Naive thymus-derived CD8-positive, alpha-beta T cell (primary cell): ENCODE measurements at places on chromosomes 3 and 15. TPM values are rescaled to one million over a fixed set of nuclear protein-coding genes. Genes with fewer than 3 reads are reported as not detected.

- H3K27ac ChIP-seq, result no peak overlapping the region
- no peaks in the 10 kb centered on the region for H3K36me3 ChIP-seq
- H3K4me1 ChIP-seq, result no peaks in the 10 kb centered on the region
- DNase-seq, result no peak
Observed at GRCh38 chr3:150775001-150775599, 12.1 kb upstream of the SIAH2 start.

DNA sequence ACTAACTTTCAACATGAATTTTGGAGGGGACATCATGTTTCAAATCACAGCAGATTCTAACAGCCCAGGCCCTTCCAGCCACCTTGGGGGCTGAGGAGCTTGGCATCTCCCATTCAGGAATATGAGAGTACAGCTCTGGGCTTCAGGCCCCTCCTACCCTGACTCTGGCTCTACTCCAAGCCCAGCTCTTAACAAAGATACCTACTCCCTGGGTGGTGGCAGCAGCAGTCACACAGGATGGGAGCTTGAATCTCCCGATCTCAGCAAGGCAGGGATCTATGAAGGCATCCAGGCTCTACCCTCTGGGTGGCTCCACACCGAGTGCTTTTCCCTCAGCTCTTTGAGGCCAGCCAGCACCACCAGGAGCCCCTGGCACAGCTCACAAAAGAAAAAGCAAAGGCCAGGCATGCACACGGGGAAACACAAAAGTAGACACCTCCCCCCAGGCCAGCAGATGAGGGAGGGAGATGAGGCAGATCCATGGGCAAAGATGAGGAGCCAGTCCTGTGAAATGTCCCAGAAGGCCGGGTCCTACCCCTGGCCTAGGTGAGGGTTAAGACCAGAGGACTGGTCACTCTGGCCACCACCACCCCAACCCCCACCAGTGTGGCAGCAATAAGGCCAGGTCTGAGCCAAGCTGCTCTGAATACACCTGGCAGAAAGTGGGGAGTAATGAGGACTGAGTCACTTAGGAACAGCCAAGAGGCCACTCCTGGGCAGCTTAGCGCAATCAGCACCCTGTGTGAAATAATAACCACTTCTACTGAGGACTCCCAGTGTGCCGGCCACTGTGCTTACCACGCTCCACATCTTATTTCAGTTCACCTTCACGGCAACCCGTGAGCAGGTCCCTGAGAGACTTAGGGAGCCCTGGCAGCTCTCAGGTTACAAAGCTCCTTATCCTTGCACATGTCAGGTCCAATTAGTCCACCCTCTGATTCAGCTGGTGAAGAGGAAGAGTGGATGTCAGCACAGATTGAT, 24.3 kb downstream of the PLA2G4F start:
- no peak overlapping the region for H3K4me3 ChIP-seq
- H3K27ac ChIP-seq, result no peak overlapping the region
- H3K36me3 ChIP-seq, result no peaks in the 10 kb centered on the region
- no peak for DNase-seq

DNA sequence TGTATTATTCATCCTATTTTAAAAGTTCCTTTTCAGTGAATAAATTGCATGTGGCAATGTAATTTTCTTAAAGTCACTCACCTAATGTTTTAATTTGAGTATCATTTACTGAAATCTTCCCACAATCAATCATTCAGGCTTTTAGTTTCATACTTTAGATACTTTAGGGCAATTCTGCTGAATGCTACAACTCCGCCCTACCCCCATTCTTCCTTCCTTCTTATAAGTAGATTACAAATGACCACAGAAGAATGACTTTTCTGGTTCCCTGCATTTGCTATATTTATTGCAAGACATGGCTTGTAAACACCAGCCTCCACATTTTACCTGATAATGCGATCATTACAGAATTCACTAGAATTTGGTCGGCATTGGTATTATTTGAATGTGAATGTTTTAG, 1061.9 kb downstream of the FHIT start:
- no peak overlapping the region for H3K27ac ChIP-seq
- DNase-seq, result no peak
- no peaks in the 10 kb centered on the region for H3K36me3 ChIP-seq
- H3K4me1 ChIP-seq, result peaks cover 6% of the 10 kb centered on the region
- no peaks in the 10 kb centered on the region for H3K27me3 ChIP-seq
- H3K4me3 ChIP-seq, result no peak overlapping the region

Gene FBXW12
- total RNA-seq, result not detected

Gene PLSCR2
- 0.31 TPM for total RNA-seq
